Activated naive CD8-positive, alpha-beta T cell treated with anti-CD3 and anti-CD28 coated beads, Interleukin-2, amount 50 U/mL, for 16 hours (primary cell): ENCODE measurements at places on chromosomes 7 and 10.

GRCh38 chr10:8312781-8313180 is 258.3 kb downstream of the GATA3 start:
- DNase-seq = no peak

- DNase-seq = no peak
Measured at GRCh38 chr7:31398815-31399214, 58.3 kb upstream of the NEUROD6 start.

DNA sequence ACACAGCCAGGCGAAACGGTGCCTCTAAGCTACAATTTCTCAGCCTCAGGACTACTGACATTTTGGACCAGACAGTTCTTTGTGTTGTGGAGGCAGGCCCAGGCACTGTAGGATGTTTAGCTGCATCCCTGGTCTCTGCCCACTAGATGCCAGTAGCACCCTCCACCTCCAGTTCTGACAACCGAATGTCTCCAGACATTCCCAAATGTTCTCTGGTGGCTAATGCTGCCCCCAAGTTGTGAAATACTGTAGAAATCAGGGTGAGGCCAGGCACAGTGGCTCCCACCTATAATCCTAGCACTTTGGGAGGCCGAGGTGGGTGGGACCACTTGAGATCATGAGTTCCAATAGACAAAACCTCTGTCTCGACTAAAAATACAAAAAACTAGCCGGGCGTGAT is 18.2 kb downstream of the HNRNPF start:
- DNase-seq = no peak

GRCh38 chr10:72649291-72649690 is 23.4 kb upstream of the MICU1 start:
- DNase-seq = no peak

DNA sequence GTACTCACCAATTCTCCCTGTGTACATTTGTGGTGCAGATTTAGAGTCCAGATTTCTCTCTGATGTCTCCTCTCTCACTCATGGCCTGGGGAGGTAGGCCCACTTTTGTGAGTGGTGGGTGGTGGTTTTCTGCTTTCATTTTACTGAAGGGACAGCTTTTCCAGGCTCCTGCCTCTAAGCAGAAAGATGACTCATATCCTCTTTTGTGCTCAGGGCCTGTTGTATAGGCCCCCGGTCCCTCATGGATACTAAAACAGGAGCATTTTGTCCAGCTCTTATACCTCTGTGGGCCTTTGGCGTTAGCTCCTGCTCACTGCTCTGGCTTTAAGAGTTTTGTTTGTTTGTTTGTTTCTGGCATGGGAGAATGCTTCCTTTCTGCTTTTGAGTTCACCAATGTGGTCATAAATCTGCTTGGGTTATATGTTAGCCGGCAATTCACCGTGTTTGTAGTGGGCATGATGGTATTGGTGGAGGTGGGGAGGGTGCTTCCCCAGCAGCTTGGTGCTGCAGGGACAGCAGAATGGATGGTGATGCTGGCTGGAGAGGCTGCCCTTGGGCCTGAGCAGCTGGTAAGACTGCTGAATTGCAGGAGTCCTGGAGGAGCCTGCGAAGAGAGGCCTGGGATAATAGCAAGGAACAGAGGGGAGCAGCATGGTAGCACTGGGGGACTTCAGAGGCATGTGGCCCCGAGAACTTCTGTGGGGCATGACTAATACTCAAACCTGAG is 468.7 kb downstream of the RPS24 start:
- DNase-seq = no peak

DNA sequence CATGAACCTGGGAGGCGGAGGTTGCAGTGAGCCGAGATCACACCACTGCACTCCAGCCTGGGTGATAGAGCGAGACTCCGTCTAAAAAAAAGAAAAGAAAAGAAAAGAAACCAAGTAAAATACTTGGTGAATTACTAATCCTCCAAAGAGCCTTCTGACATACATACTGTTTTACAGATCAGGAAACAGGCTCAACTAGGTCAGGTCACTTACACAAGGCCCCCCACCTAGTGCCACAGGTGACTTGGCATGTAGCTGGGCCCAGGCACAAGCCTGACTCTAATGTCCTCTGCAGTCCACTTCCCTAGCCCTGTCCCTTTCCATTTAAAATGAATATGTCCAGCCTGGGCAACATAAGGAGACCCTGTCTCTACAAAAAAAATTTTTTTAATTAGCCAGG is 157.0 kb downstream of the TPST1 start:
- no peak for DNase-seq

DNA sequence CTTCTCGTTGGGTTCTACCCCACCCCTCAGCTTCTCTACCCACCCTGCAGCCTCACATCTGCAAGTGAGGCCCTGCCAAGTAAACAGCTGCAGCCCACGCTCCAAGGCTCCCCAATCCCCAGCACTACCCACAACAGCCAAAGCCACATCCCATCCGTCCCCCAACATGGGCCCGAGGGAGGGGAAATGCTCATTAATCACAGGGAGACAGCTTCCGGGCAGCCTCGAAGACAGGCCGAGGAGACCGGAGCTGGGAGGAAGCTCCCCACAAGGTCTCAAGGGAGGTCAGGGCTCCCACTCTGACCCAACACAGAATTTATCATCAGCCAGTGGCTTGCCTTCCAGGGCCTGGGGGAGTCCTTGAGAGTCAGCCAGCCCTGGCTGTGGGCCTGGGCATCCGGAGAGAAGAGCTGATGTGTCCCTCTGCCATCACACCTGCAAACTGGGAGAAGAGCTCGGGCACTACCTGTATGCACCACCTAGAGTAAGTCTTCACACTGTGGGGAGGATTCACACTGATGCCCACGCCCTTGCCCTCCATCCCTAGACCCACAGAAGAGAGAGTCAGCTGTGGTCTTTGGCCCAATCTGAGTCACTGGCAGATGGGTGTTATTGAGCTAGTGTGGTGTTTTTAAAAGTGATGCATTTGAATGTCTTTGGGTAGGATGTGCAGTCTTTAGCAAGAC is 115.5 kb upstream of the ZMIZ1 start:
- no peak for DNase-seq

DNA sequence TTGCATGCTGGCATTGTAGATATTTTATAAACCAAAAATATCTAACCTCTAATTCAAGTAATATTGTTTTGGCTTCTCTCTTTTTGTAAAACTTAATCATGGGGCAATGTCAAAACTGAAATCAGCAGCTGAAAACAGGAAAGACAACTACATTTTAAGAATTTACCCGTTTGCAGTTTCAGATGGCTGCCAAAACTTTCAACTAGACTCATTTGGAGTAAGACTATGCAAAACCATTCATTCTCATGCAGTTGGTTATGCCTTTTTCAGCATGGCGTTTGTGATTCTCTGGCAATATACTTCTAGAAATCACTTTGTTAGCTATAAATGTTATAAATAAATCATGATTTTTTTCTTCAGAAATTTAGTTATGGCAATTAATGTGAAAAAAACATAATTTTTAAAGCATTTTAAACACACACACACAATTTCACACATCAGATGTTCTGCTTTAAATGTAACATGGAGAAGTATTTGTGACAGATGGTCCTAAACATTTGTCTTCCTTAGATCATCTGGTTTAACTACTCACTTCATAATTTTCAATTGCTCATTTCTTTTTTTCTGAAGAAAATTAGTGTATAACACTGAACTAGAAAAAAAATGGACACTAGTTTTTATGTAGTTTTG is 116.4 kb downstream of the ITGB8 start:
- no peak for DNase-seq

DNA sequence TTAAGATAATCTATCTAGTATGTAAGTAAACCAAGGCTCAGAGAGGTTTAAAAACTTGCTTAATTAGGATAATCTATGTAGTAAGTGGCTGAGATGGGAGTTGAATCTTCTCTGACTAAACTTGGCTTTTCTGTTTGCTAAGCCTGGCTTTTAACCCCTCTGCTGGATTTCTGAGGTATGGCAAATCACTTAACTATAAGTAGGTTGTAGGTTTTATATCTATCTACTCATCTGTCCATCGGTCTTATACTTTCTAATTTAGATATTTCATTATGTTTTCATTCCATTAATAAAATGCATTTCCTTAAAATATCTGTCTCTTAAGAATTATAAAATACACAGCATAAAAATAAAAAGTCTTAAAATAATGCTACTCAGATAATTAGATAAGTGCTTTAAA is 59.4 kb downstream of the ST7 start:
- DNase-seq = no peak

- DNase-seq = no peak
Measured at GRCh38 chr7:30330134-30331111, 46.0 kb downstream of the ZNRF2 start.

DNA sequence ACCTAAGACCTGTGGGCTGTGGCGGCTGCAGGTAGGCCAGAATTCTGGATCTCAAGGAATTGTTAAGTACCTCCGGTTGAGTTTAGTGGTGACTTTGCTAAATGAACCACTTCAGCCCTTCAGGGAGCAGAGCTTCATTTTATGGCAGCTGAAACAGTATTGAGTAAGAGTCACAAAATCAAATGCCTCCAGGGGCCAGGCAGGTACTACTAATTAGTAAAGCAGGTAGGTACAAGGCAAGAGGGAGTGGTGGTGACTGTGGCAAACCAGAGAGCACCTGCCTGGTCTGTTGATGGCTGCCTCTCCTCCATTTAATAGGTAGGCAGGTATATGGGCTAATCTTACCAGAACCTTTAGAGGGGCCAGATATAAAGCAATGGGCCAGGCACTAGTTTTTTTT is 118.8 kb downstream of the EMX2 start:
- no peak for DNase-seq

DNA sequence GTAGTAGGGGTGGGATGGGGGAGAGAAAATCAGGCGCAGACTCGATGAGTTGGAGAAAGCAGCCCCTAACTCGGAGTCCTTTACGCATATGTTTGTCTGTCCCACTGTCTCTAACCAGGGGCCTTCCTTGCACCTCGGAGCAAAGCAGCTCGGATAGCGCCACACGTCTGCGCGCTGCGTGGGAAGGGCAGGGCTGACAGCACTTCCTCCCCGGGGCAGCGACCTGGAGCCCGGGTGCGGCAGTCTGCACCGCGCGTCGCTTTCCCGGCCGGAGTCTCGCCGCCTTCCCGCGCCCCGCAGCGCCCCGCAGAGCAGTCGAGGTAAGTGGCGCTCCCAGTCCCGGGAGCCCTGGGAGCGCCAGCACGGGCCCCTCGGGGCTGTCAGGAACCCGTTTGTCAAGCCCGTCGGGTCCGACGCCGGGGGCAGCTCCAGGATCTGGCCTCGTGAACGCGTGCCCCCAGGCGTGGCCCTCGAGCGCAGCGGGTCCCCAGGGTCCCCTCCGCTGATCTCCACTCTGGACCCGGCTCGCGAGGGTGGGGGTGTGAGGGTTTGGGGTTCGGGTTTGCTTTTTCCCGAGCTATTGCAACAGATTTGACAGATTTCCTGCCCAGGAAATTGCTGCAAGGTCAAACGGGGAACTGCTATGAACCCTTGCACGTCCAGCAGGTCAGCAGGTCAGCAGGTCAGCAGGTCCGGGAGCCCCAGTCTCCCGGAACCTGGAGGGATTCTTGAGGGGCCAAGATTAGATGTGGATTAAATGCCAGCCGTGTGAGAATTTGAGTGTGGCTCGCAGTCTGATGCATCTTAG is 597 bp downstream of the APBB1IP start:
- DNase-seq = peak; percentile 47

GRCh38 chr7:73717991-73718405 is 1.5 kb downstream of the STX1A start:
- peak; percentile 54 for DNase-seq

DNA sequence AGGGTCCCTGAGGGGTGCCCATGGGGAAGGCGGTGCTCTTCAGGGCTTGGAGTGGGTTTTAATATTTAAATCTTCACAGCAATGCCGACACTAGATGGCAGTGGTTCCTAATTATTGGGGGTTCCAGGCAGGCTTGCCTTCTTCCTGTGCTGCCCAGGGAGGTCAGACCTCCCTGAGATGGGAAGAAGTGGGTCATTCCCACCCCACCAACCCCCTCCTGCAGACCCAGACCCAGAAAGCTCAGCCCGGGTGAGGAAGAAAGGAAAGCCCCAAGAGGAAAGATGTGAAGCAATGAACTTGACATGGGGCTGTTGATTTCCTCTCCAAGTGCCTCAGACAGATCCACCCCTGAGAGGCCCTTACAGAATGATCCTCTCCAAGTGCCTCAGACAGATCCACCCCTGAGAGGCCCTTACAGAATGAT is 85.1 kb upstream of the LANCL2 start:
- peak; percentile 25 for DNase-seq

DNA sequence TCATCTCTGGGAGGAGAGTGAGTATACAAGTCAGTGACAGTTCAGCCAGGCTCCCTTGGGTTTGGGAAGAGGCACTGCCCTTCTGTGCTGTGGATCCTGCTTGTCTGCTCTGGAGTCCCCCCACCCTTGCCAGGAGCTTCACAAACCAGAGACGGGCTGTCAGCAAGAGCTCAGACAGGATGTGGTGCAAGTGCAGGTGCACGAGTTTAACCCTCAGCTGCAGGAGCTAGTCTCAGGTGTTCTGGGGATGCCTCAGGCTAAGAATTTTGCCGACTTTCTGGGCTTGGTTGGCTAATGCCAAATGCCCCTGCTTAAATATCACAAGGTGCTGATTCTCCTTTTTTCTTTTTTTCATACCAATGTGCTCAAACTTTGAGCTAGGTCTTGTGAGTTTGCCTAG is 22.3 kb downstream of the ZNF783 start:
- no peak for DNase-seq

DNA sequence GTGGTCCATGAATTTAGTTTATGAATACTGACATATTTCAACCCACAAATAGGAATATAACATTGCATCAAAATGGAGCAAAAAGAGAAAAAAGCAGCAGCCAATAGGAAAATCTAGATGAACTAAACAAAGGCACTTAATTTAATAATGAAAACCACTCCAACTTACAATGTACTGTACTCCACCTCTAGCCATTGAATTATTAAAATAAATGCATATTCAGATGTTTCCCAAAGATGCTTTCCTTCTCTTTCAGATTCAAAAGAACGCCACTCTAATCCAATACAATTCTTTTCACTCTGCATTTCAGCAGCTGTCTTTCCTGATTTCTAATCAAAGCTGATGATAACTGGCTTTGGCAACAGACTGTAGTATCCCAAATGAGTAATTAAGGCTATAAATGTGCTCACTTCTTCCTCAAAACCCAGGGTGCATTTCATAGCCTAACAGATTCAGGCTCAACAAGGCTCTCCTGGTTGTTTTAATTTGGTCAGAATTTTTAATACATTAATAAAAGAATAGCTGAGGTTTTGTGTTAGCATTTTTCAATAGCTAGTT is 577.1 kb downstream of the PARD3 start:
- no peak for DNase-seq

- DNase-seq = no peak
Measured at GRCh38 chr10:7942316-7942715, 112.2 kb upstream of the GATA3 start.

- DNase-seq = no peak
Measured at GRCh38 chr10:33193701-33194521, 140.6 kb downstream of the NRP1 start.

DNA sequence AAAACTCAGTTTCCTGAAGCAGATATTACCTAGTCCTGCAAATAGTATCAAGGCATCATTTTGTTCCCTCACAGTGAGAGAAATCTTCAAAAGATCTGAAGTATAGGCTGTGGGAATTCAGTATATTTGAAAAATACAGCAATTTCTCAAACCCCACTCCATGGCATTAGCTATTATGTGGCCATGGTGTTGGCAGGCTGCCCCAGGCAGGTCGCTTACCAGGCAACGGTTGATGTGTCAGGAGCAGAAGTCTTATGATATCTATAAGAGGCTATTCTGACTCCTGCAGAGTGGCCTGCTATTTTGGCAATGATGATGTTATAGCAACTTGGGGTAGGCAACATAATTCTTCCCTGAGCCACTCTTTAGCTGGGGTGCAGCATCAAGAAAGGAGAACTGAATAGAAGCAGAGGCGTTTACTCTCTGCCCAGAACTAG is 187.9 kb downstream of the PLXDC2 start:
- no peak for DNase-seq
